ENCODE measurements at places on chromosomes 11 and 22.

- DNase-seq = no peak
Measured at GRCh38 chr22:28892175-28892731, 8.9 kb downstream of the ZNRF3 start.

- DNase-seq = no peak
Measured at GRCh38 chr22:23743303-23743705, 7.6 kb downstream of the ZNF70 start.

- DNase-seq = no peak
Measured at GRCh38 chr22:37080838-37081237, 28.7 kb downstream of the TMPRSS6 start.

DNA sequence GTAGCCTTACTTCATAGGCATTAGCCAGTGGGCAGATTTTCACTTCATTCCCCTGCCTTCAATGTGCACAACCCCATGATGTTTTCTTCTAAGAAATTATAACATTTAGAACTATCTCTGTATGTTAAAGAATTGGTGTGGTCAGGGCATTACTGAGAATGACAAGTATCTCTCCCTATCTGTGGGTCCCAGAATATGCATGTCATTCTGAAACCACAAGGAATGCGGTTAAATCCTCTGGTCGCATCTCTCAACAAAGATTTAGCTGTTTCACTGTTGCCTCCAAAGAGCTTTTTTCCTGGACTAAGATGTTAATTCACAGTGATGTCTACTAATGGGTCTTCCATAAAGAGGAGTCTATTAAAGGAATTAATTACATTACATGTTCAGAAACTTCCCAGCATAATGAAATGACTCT is 62.7 kb downstream of the LIF start:
- no peak for DNase-seq

DNA sequence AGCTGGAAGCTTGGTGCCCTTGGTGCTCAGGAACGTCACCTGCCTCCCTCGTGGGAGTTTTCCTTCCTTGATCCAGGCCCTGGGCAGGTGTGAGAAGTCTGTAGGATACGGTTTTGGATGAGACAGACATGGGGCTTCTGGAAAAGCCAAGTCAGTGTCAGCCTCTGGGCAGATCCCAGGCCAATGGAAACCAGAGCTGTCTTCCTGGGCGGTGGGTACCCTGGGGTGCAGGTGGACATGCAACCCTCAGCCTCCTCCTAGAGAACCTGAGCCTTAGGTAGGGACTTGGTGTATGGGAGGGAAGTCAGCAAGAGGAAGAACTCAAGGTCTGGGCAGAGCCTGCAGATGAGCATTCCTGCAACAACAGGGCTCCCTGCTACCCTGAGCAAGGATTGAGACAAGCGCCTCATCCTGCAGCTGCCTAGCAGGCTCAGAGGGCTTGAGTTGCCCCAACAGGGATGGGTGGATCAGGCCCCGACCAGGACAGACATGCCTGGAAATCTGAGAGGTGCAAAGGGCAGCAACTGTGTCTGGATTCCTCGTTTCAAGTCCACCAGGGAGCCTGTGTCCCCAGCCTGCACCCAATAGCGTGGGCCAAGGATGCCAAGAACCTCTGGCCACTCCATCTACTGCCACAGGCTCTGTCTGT is 37.6 kb upstream of the SYT13 start:
- DNase-seq = no peak
